Spinal cord (tissue), 10 donors: ENCODE measurements at places on chromosomes 4 and X.

DNA sequence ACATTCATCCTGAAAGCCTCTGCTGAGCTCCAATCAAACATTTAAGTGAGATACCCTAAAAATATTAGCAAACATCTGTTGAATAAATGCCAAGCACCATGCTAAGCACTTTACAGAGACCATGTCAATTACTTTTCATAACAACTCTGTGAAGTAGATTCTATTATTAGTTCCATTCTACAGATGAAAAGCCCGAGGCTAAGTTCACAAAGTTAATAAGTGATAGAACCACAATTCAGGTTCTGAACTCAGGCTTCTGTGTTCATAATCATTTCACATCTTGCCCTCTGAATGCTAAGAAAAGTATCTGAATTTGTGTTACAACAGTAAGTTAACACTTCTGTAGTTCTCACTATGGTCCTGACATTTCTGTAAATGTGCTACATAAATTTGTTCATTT lies 27.4 kb downstream of the SEL1L3 start:
- no peak for DNase-seq

DNA sequence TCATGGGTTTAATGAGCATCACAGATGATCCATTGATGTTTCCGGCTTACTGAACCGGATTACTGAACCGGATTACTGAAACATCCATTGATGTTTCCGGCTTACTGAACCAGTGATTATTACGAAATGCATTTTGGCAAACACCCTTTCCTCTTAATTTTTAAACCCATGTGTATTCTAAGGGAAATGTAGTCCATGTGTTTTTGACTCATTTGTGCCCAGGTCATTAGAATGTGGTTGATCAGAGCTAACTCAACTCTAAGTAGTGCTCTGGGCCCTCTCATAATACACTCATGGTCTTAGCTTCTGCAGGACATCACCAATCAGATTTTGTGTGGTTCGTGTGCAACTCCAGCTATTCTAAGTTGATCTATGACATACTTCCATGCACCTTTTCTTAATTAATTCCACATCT lies 141.6 kb downstream of the SPATA18 start:
- no peak for DNase-seq

DNA sequence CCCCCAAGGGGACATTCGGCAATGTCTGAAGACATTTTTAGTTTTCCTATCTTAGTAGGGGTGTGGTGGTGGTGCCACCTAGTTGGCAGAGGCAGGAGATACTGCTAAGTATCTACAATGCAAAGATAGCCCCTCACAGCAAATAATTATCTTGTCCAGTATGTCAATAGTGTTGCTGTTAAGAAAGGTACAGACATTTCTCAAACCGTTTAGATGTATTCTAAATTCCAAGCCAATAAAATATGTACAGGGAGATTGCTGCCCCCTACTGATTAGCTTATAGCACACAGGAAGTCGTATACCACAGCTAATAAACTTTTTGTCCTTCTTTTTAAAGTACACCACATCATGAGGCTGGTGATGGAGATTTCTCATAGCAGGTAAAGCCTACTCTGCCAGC lies 260.5 kb downstream of the TMA16 start:
- DNase-seq = no peak

DNA sequence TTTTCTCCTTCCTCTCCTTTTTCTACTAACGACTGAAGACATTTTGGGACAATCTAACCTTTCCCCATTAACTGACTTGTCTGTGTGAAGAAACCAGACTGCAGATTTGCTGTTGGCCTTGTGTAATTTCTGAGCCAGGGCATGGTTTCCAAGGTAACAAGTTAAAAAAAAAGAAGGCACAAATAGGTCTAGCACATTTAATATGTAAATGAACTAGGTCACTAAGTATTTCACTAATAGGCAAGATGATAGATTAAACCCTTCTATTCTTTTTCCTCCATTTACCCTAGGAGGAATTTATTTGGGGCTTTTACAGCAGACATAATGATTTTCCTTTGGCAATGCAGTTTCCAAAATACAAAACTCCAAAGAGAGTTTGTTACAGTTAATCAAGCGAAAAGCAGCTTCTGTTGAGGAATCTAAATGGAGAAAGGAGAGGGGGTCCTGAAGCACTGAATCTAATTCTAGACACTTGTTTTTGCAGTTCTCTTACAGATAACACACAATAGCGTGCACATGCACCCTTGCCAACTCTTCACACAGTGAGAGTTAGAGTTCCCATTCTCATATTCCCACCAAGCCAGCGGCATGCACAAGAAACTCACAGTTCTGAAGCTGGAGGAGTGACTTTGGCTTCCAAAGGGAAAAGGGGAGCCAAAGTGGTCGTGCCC lies 72.0 kb downstream of the TSPAN5 start:
- peak; percentile 59 for DNase-seq

- DNase-seq = no peak
These were observed 9.5 kb downstream of the HPRT1 start for GRCh38 chrX:134469486-134469885.
